ENCODE measurements at places on chromosomes 13 and 19.

GRCh38 chr13:110426735-110427134 lies 119.7 kb downstream of the COL4A2 start:
- no peaks in the 10 kb centered on the region for H3K36me3 ChIP-seq
- no peak overlapping the region for H3K27ac ChIP-seq
- DNase-seq, result no peak
- no peaks in the 10 kb centered on the region for H3K27me3 ChIP-seq
- H3K4me1 ChIP-seq, result no peaks in the 10 kb centered on the region
- H3K4me3 ChIP-seq, result no peak overlapping the region

GRCh38 chr19:47377208-47377701 lies 28.1 kb downstream of the DHX34 start:
- H3K27me3 ChIP-seq, result no peaks in the 10 kb centered on the region
- H3K4me1 ChIP-seq, result peaks cover 8% of the 10 kb centered on the region
- H3K36me3 ChIP-seq, result no peaks in the 10 kb centered on the region

- H3K4me3 ChIP-seq, result peak within 1 kb of the TSS; percentile 47
- peaks cover 15% of the 10 kb centered on the region for H3K4me1 ChIP-seq
- H3K27me3 ChIP-seq, result peaks cover 4% of the 10 kb centered on the region
- no peak within 1 kb of the TSS for H3K27ac ChIP-seq
Measured at GRCh38 chr19:38224014-38224862, at the start of gene DPF1. Gene DPF1 (minus strand): TSS chr19:38224222. CDS start chr19:38224142, 80 bp downstream.

DNA sequence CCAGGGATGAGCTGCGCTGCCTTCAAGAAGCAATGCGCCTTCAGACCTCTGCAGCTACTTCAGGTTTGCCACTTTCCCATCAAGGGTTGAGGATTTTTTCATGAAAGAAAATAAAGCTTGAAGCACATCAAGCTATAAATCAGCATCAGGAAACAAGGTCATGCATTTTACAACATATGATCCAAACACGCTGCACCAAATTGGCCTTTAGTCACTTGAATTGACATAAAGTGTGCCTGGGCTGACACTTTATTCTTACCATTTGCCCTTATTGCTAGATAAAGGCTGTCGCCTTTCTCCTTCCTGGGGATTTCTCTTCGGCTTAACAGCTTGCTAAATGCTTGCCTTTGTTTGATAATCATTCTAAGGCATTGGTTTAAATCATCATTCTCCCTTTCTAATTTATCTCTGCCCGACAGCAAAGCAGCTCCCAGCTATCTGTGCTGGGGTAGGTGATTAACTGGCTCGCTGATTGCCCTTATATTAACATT lies 87.7 kb downstream of the LHFPL6 start:
- H3K27ac ChIP-seq, result no peak overlapping the region
- H3K4me1 ChIP-seq, result no peaks in the 10 kb centered on the region
- H3K27me3 ChIP-seq, result no peaks in the 10 kb centered on the region
- DNase-seq, result no peak
- no peaks in the 10 kb centered on the region for H3K36me3 ChIP-seq
- no peak overlapping the region for H3K4me3 ChIP-seq

- H3K27me3 ChIP-seq, result no peaks in the 10 kb centered on the region
- peak overlapping the region; percentile 76 for H3K27ac ChIP-seq
- DNase-seq, result peak; percentile 56
- peaks cover 32% of the 10 kb centered on the region for H3K4me1 ChIP-seq
- H3K4me3 ChIP-seq, result peak overlapping the region; percentile 91
Measured at GRCh38 chr13:99501848-99502301, 603 bp downstream of the TM9SF2 start.

- no peaks in the 10 kb centered on the region for H3K27me3 ChIP-seq
- peak overlapping the region; percentile 65 for H3K27ac ChIP-seq
- H3K4me1 ChIP-seq, result peaks cover 21% of the 10 kb centered on the region
- H3K4me3 ChIP-seq, result peak overlapping the region; percentile 52
- no peaks in the 10 kb centered on the region for H3K36me3 ChIP-seq
Measured at GRCh38 chr13:109869312-109870237, 83.2 kb upstream of the IRS2 start.

GRCh38 chr13:49214917-49215376 lies 5.2 kb upstream of the MLNR start:
- no peak overlapping the region for H3K27ac ChIP-seq
- H3K36me3 ChIP-seq, result no peaks in the 10 kb centered on the region
- no peak overlapping the region for H3K4me3 ChIP-seq

- H3K4me3 ChIP-seq, result no peak overlapping the region
- no peaks in the 10 kb centered on the region for H3K36me3 ChIP-seq
- no peak for DNase-seq
- no peaks in the 10 kb centered on the region for H3K27me3 ChIP-seq
Measured at GRCh38 chr19:29428071-29428470, 97.7 kb upstream of the VSTM2B start.

- no peak for DNase-seq
- no peaks in the 10 kb centered on the region for H3K36me3 ChIP-seq
- no peak overlapping the region for H3K4me3 ChIP-seq
- H3K27me3 ChIP-seq, result no peaks in the 10 kb centered on the region
Measured at GRCh38 chr13:37747071-37747612, 122.4 kb downstream of the TRPC4 start.

DNA sequence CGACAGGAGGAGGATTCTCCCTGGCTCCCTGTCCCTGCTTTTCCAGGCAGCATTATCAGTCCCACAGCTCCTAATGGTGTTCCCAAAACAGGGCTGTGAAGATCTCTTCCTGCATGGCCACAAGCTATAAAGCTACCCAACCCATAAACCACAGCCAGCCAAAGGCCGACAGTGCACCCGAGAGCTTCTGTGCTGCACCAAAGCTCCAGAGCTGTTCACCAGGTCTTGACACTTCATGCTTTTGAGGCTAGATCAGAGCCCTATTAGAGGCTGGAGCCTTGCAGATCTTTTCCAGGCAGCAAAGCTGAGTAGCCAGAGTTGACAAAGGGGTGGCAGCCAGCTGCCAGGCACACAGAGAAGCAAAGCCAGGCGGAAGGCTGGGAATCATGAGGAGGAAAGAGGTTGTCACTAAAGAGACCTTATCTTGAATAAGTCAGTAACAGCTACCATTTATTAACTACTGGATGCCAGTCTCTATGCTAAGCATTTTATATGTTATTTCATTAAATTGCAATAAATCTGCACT lies 180.4 kb downstream of the KATNAL1 start:
- no peak for DNase-seq
- no peaks in the 10 kb centered on the region for H3K36me3 ChIP-seq
- peak overlapping the region; percentile 14 for H3K27ac ChIP-seq
- H3K27me3 ChIP-seq, result no peaks in the 10 kb centered on the region
- no peak overlapping the region for H3K4me3 ChIP-seq
- H3K4me1 ChIP-seq, result peaks cover 15% of the 10 kb centered on the region

DNA sequence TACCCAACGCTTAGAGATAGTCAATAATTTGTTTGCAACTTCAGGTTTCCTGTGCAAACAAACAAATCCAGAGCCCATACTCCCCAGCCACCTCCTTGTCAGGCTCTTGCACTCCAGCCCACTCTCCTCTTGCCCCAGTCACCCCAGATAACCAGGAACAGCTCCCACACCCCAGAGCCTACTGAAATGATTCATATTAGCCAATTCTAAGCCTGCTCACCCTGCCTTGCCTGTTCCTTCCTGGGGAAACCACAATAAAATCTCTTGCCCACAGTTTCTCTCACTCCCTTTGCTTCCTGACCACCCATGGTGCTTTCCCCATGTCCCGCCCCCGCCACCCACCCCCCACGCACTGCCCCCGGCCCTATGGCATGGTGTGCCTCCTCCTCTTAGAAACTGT lies 3.8 kb upstream of the ACTL9 start:
- H3K27me3 ChIP-seq, result no peaks in the 10 kb centered on the region
- H3K4me1 ChIP-seq, result no peaks in the 10 kb centered on the region
- no peaks in the 10 kb centered on the region for H3K36me3 ChIP-seq
- no peak overlapping the region for H3K4me3 ChIP-seq
- no peak overlapping the region for H3K27ac ChIP-seq
- DNase-seq, result no peak

DNA sequence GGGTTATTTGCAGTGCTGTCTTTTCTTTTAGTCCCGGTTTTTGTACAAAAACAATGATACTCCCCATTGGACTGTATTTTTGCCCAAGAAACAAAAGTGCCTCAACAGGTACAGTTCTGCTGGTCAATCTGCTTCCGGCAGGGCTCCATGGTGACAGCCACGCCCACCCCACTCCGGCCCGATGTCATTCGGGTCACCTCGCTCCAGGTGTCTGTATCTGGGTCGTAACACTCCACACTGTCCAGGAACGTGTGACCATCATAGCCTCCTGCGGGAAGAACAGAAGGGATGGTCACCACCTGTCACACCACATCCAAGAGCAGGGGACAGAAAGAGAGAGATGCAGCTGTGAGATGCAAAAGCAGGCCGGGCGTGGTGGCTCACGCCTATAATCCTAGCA lies 16.6 kb downstream of the KEAP1 start:
- H3K27me3 ChIP-seq, result no peaks in the 10 kb centered on the region
- DNase-seq, result no peak
- H3K36me3 ChIP-seq, result no peaks in the 10 kb centered on the region

DNA sequence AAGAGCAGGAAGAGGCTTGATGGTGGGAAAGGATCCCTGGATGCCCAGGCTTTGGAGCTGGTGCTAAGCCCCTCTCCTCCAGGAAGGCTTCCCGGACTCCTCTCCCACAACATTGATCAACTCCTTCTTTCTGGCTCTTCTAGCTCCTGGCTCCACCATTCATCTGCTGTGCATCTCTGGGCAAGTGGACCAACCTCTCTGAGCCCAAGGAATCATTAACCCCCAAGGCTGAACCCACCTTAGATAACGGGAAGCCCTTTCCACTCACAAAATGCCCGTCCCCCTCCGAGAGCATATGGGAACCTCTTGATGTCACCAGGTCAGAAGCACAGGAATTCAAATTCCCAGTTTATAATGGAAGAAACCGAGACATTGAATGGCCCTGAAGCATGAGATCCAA lies 5.2 kb downstream of the SIRT6 start:
- H3K4me1 ChIP-seq, result peaks cover 9% of the 10 kb centered on the region
- no peak overlapping the region for H3K4me3 ChIP-seq
- no peaks in the 10 kb centered on the region for H3K36me3 ChIP-seq

DNA sequence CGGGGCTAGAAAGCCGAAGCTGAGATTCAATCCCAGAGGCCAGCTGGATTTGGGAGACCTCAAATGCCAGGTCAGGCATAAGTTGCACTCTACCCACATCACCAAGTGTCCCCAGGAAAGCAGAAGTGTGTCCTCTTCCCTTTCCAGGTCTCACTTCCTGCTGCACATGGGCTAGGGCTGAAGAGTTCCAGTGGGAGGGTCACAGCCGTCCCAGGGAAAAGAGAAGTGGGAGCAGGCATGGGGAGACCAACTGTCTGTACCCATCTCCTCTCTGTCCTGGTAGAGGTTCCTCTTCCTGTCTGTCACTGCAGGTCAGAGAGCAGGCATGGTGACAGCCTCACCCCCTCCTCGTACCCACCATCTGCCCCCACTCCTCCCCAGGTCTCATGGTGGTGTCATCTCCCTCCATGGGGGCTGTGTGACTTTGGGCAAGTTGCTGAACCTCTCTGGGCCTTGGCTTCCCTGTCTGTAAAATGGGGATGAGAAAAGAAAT lies 14.8 kb downstream of the AXL start:
- no peak overlapping the region for H3K4me3 ChIP-seq
- no peaks in the 10 kb centered on the region for H3K4me1 ChIP-seq
- H3K27ac ChIP-seq, result no peak overlapping the region
- no peaks in the 10 kb centered on the region for H3K27me3 ChIP-seq
- no peaks in the 10 kb centered on the region for H3K36me3 ChIP-seq

- no peak for DNase-seq
- no peaks in the 10 kb centered on the region for H3K4me1 ChIP-seq
- H3K27me3 ChIP-seq, result no peaks in the 10 kb centered on the region
- H3K4me3 ChIP-seq, result no peak overlapping the region
- H3K36me3 ChIP-seq, result no peaks in the 10 kb centered on the region
Measured at GRCh38 chr13:100280681-100281080, 191.8 kb downstream of the PCCA start.

DNA sequence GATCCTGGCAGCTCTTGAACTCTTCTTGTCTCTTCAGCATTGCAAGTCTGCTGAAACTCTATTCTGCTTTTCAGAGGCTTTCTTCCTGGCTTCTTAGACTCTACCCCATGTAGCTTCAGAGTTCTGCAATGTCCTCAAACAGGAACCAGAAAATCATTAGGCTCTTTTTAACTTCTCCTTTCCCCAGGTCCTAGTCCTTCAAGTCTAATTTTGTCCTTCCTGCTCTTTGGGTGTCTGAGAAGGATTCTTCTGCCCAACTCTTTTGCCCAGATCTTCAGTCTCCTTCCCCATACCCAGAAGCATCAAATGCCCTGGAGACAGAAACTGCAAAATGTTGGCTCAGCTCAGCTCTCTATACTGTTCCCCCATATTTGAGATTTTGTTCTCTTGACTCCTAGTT lies 50.0 kb upstream of the CALM3 start:
- no peaks in the 10 kb centered on the region for H3K27me3 ChIP-seq
- no peaks in the 10 kb centered on the region for H3K4me1 ChIP-seq
- no peak overlapping the region for H3K4me3 ChIP-seq
- no peak for DNase-seq

GRCh38 chr19:11982526-11982925 lies 17.7 kb downstream of the ZNF763 start:
- H3K27me3 ChIP-seq, result no peaks in the 10 kb centered on the region
- no peak for DNase-seq
- H3K36me3 ChIP-seq, result no peaks in the 10 kb centered on the region

- no peaks in the 10 kb centered on the region for H3K36me3 ChIP-seq
- no peak overlapping the region for H3K27ac ChIP-seq
- no peak overlapping the region for H3K4me3 ChIP-seq
- H3K27me3 ChIP-seq, result no peaks in the 10 kb centered on the region
- DNase-seq, result no peak
Measured at GRCh38 chr13:36915106-36915505, 4.9 kb downstream of the SMAD9 start.

- peak overlapping the region; percentile 13 for H3K4me3 ChIP-seq
- no peaks in the 10 kb centered on the region for H3K4me1 ChIP-seq
- no peaks in the 10 kb centered on the region for H3K27me3 ChIP-seq
- no peak overlapping the region for H3K27ac ChIP-seq
- H3K36me3 ChIP-seq, result no peaks in the 10 kb centered on the region
Measured at GRCh38 chr19:50565984-50566903, 2.0 kb downstream of the LRRC4B start.

- H3K4me1 ChIP-seq, result peaks cover 18% of the 10 kb centered on the region
- no peaks in the 10 kb centered on the region for H3K27me3 ChIP-seq
- no peak overlapping the region for H3K27ac ChIP-seq
- DNase-seq, result no peak
- no peaks in the 10 kb centered on the region for H3K36me3 ChIP-seq
- H3K4me3 ChIP-seq, result no peak overlapping the region
Measured at GRCh38 chr13:41052441-41052840, 8.9 kb upstream of the WBP4 start.

GRCh38 chr13:43031881-43032280 lies 8.5 kb downstream of the DNAJC15 start:
- no peak overlapping the region for H3K27ac ChIP-seq
- H3K36me3 ChIP-seq, result no peaks in the 10 kb centered on the region
- DNase-seq, result no peak
- no peaks in the 10 kb centered on the region for H3K27me3 ChIP-seq
